Karpas-422 (cell line): ENCODE measurements at places on chromosomes 7 and 10. TPM values are rescaled to one million over a fixed set of nuclear protein-coding genes. Genes with fewer than 3 reads are reported as not detected.

NEURL1 gene
- total RNA-seq: 0.04 TPM in 1 of 2 replicates, not detected in the other

GPR158 gene
- total RNA-seq: not detected in 2 replicates

FEZF1 gene
- total RNA-seq: not detected in 2 replicates

IDI2 gene
- total RNA-seq: not detected in 2 replicates

FAM180A gene
- not detected in 2 replicates for total RNA-seq

GAD2 gene
- total RNA-seq: not detected in 2 replicates

FAM25C gene
- not detected in 2 replicates for total RNA-seq

GRCh38 chr10:128296253-128297007 lies 170.2 kb upstream of the MKI67 start:
- H3K27me3 ChIP-seq: no peaks in the 10 kb centered on the region
- H3K4me1 ChIP-seq: no peaks in the 10 kb centered on the region
- no peaks in the 10 kb centered on the region for H3K36me3 ChIP-seq
- H3K27ac ChIP-seq: no peak overlapping the region
- no peak overlapping the region for H3K4me3 ChIP-seq
- DNase-seq: no peak

GRCh38 chr10:51896849-51897248 lies 197.5 kb upstream of the CSTF2T start:
- H3K4me3 ChIP-seq: no peak overlapping the region
- H3K27me3 ChIP-seq: no peaks in the 10 kb centered on the region
- H3K27ac ChIP-seq: no peak overlapping the region
- no peaks in the 10 kb centered on the region for H3K36me3 ChIP-seq

GRCh38 chr7:77258014-77258413 lies 58.4 kb upstream of the FGL2 start:
- H3K4me1 ChIP-seq: no peaks in the 10 kb centered on the region
- H3K36me3 ChIP-seq: no peaks in the 10 kb centered on the region
- DNase-seq: no peak
- no peak overlapping the region for H3K27ac ChIP-seq

GRCh38 chr10:16186564-16186963 lies 250.2 kb upstream of the PTER start:
- no peak overlapping the region for H3K27ac ChIP-seq
- H3K27me3 ChIP-seq: no peaks in the 10 kb centered on the region
- H3K4me3 ChIP-seq: no peak overlapping the region
- H3K36me3 ChIP-seq: no peaks in the 10 kb centered on the region
- DNase-seq: no peak

- H3K4me1 ChIP-seq: no peaks in the 10 kb centered on the region
- H3K27me3 ChIP-seq: no peaks in the 10 kb centered on the region
- H3K36me3 ChIP-seq: no peaks in the 10 kb centered on the region
- DNase-seq: no peak
- no peak overlapping the region for H3K4me3 ChIP-seq
Observed at GRCh38 chr10:107244122-107244521, 79.6 kb upstream of the SORCS1 start.

GRCh38 chr10:78328592-78329404 lies 295.1 kb downstream of the RPS24 start:
- no peaks in the 10 kb centered on the region for H3K4me1 ChIP-seq
- no peak overlapping the region for H3K27ac ChIP-seq
- no peaks in the 10 kb centered on the region for H3K36me3 ChIP-seq
- H3K4me3 ChIP-seq: no peak overlapping the region
- DNase-seq: no peak

GRCh38 chr7:132353936-132354335 lies 222.3 kb downstream of the PLXNA4 start:
- H3K4me3 ChIP-seq: no peak overlapping the region
- no peaks in the 10 kb centered on the region for H3K4me1 ChIP-seq

GRCh38 chr7:30755384-30756154 lies 3.6 kb downstream of the INMT start:
- H3K27me3 ChIP-seq: no peaks in the 10 kb centered on the region
- no peak overlapping the region for H3K27ac ChIP-seq
- no peak for DNase-seq

DNA sequence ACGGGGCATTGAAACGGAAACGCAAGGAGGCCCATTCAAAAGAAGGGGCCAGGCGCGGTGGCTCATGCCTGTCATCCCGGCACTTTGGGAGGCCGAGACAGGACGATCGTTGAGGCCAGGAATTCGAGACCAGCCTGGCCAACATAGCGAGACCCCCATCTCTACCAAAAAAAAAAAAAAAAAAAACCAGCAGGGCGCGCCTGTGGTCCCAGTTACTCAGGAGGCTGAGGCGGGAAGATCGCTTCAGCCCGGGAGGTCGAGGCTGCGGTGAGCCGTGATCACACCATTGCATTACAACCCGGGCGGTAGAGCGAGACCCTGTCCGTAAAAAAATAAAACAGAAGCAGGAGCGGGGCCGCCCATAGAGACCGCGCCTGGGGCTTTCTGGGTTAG lies 396 bp downstream of the PSMG3 start:
- H3K27ac ChIP-seq: peak overlapping the region; percentile 58
- H3K36me3 ChIP-seq: no peaks in the 10 kb centered on the region
- peaks cover 18% of the 10 kb centered on the region for H3K4me1 ChIP-seq
- H3K4me3 ChIP-seq: peak overlapping the region; percentile 99

GRCh38 chr7:148151778-148152177 lies 438.8 kb upstream of the C7orf33 start:
- no peaks in the 10 kb centered on the region for H3K27me3 ChIP-seq
- no peaks in the 10 kb centered on the region for H3K4me1 ChIP-seq
- no peaks in the 10 kb centered on the region for H3K36me3 ChIP-seq
- H3K4me3 ChIP-seq: no peak overlapping the region
- DNase-seq: peak; percentile 42

DNA sequence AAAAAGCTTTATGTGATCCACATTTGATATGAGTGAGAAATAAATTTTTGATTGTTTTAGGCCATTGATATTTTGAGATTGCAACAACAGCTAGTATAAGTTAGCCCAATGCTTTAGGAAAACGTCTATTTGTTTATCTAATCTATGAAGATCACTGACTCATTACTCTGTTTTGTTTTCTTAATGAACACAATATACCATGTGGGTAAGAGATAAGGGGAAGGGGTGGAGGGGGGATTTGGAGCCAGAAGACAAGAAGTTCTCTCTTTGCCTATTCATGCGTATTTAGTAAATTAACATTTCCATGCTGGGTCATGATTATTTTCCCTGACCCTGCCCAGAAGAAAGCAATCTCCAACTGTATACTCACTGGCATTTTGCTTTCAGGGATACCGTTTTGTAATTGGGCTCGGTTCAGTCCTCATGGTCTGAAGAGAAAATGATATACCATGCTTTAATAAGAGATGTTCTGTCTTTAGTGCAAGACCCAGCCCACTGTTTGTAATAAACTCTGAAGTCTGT lies 359.5 kb upstream of the NPSR1 start:
- no peak overlapping the region for H3K4me3 ChIP-seq
- H3K27ac ChIP-seq: no peak overlapping the region
- H3K4me1 ChIP-seq: no peaks in the 10 kb centered on the region
- no peak for DNase-seq
- no peaks in the 10 kb centered on the region for H3K36me3 ChIP-seq

- no peak overlapping the region for H3K4me3 ChIP-seq
- no peaks in the 10 kb centered on the region for H3K36me3 ChIP-seq
- H3K4me1 ChIP-seq: no peaks in the 10 kb centered on the region
- no peak overlapping the region for H3K27ac ChIP-seq
- no peaks in the 10 kb centered on the region for H3K27me3 ChIP-seq
Observed at GRCh38 chr10:20822825-20823224, 74.3 kb downstream of the NEBL start.

GRCh38 chr7:23873306-23873705 lies 163.3 kb downstream of the STK31 start:
- H3K36me3 ChIP-seq: no peaks in the 10 kb centered on the region
- H3K4me1 ChIP-seq: no peaks in the 10 kb centered on the region
- no peaks in the 10 kb centered on the region for H3K27me3 ChIP-seq
- no peak overlapping the region for H3K4me3 ChIP-seq

- peak; percentile 63 for DNase-seq
- H3K4me3 ChIP-seq: no peak overlapping the region
- no peaks in the 10 kb centered on the region for H3K36me3 ChIP-seq
- no peak overlapping the region for H3K27ac ChIP-seq
Observed at GRCh38 chr10:49379596-49380410, 16.1 kb downstream of the DRGX start.

- no peaks in the 10 kb centered on the region for H3K36me3 ChIP-seq
- no peak overlapping the region for H3K4me3 ChIP-seq
- no peaks in the 10 kb centered on the region for H3K27me3 ChIP-seq
- DNase-seq: peak; percentile 68
- H3K4me1 ChIP-seq: peaks cover 12% of the 10 kb centered on the region
- no peak overlapping the region for H3K27ac ChIP-seq
Observed at GRCh38 chr7:113071465-113071864, 15.2 kb downstream of the GPR85 start.

DNA sequence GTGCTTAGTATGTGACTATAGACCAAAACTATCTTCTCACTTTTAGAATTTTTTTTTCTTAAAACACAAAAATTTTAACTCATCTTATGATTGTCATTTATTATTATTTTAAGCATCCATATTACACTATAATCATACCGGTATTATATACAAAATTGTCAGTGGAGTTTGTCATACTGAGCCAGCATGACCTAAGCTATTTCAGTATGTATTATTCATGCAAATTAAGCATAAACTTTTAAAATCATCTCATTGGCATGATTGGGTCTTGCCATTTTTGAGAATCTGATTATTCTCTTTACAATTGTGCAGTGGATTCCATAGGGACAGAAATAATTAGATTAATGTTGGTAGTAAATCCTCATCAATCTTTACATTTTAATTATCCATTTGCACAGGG lies 46.2 kb upstream of the STMP1 start:
- H3K4me1 ChIP-seq: peaks cover 4% of the 10 kb centered on the region; the same call in 1 of the 2 replicates
- no peak overlapping the region for H3K27ac ChIP-seq
